ENCODE measurements at places on chromosomes 4 and X.

DNA sequence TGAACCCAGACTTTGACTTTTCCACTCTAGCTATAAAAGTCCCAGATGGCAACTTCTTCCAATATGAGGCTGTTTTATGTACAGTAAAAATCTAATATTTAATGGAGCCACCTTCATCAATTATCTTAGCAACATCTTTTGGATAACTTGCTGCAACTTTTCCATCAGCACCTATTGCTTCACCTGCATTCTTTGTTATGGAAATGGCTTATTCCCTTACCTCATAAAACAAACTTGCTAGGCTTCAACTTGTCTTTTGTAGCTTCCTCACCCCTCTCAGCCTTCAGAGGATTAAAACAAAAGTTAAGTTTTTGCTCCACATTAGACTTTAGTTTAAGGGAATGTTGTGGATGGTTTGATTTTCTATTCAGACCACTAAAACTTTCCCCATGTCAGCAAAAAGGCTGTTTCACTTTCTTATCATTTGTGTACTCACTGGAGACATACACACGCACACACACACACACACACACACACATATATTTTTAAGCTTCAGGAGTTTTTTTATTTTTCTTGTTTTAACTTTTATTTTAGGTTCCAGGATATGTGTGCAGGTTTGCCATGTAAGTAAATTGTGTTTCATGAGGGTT is 1296.1 kb upstream of the PABPC4L start:
- no peak for DNase-seq

DNA sequence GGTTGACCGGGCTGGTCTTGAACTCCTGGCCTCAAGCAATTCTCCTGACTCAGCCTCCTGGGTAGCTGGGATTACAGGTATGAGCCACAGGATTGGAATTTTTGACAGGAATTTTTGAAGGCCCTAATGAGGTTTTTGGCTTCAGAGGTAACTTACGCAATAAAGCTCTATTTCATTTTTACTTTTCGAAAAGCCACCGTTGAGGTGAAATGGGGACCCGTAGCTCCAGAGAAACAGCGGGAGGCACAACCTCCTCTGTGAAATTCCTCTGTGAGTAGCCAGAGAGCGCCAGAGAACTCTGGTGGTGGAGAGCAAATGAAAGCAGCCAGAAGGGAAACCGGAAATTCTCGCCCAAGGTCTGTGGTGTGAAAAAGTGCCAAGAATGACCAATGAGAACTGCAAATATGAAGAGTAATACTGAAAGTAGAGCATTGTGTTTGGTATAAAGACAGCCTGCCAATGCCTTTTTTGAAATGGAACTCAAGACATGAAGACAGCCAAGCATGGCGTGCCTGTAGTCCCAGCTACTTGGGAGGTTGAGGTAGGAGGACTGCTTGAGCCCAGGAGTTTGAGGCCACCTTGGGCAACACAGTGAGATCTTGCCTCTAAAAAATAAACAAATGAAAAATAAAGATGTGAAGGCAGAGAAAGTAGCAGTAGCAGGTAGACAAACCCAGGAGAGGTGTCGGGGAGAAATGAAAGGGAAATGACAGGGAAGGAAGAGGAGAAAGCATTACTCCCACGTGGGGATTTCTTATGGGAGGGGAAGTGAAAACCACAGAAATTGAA is 33.0 kb upstream of the TMEM131L start:
- DNase-seq: peak; percentile 48

GRCh38 chrX:47749185-47749967 is 87.3 kb upstream of the ZNF81 start:
- DNase-seq: peak; percentile 29

GRCh38 chr4:139020384-139020783 is 4.8 kb downstream of the NOCT start:
- DNase-seq: no peak

DNA sequence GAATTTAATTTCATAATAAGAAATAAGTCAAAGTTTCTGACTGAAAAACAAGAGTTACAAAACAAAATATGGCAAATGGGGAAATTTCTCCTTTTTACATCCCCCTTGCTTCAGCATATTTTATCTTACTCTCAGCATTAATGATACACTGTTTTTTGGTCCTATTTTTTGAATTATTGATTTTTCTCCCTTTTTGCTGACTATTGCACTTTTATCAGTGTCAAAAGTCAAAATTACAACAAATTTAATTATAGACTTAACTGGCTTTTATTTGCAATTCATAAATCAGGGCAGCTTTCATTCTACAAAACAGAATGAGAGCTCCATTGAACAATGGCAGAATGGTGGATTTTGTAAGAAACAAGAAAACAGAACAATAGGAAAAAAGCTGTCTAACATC is 901.9 kb downstream of the FAT4 start:
- DNase-seq: no peak

GRCh38 chr4:60962286-60962685 is 237.8 kb upstream of the ADGRL3 start:
- no peak for DNase-seq

DNA sequence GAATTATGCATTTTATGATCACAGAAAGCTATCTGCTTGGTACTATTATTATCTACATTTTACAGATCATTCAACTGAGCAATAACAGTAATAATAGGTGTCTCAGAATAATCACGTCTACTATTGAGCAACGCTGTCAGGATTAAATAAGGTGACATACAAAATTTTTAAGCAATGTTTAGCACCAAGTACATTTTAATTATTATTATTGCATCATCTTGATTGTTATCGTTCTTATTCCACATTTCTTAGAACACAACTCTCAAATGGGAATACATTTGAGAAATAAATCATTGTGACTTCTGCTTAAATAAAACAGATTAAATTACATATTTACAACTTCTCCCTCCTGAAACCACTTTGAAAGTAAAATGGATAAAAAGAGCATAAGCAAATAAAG is 1083.5 kb upstream of the ADGRL3 start:
- DNase-seq: no peak

DNA sequence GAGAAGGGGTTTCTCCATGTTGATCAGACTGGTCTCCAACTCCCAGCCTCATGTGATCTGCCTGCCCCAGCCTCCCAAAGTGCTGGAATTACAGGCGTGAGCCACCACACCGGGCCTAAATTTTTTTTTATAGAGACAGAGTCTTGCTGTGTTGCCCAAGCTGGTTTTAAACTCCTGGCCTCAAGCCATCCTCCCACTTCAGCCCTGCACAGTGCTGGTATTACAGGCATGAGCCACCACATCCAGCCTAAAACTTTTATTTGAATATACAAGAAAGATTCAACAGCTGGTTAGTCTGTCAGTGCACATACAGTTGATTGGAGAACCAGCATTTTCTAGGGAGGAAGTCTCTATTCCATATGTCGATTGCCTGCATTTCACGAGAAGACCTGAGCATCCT is 91.2 kb downstream of the LRP2BP start:
- DNase-seq: no peak

DNA sequence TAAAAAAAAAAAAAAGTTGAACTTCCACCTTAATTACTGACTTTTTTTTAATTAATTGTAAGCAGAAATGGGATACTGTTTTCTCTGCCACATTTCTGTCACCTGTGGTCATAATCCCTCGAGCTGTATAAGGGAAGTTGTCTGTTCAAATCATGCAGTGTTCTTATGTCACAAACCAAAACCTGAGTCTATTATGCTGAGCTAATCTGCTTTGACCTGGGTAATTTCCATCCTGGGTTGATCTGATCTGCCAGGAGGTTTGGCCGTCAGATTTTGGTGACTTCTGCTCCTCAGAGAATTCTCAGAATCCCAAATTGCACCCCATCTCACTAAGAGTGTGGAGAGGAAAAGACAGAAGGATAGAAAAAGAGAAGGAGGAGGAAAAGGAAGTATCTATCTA is 683.1 kb downstream of the KCTD8 start:
- DNase-seq: no peak

Measured in mesenchymal stem cell (in vitro differentiated cells and primary cell).